ENCODE measurements at places on chromosomes 6 and 20. TPM values are rescaled to one million over a fixed set of nuclear protein-coding genes. Genes with fewer than 3 reads are reported as not detected.

DNA sequence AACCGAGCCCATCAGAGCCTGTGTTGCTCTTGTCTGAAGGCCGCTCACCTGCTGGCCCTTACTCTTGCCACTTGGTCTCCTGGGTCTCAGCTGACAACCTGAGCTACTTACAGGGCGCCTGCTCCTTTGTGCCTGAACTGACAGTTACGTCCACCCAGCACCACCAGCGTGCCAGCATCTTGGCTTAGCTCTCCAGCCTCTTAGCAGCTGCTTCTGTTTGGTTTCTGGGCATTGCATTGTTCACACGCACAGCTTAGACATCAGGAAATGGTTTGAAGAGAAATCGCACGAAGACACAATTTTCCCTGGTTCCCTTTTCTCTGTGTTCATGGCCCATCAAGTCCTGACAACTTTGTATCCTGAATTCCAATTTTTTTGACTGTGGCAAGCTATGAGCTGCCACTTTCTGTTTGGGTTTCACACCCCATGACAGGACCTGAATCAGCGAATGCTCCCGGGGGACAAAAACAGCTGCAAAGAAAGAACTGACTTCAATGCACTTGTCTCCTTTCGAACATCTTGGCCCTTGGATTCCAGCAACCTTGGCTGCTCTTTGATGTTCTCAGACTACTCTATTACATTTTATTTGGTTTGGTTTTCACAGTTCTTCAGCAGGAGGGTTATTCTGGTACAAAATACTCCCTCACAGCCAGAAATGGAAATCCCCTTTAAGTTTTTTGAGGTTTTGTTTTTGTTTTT, 45.2 kb upstream of the LY86 start:
- DNase-seq: no peak

GRCh38 chr6:28839443-28840120, 84.2 kb downstream of the TRIM27 start:
- no peak for DNase-seq

GRCh38 chr6:39520916-39521315, 198.4 kb upstream of the KCNK16 start:
- no peak for DNase-seq

The LAMA2 gene
- total RNA-seq: 3.8 TPM

DNA sequence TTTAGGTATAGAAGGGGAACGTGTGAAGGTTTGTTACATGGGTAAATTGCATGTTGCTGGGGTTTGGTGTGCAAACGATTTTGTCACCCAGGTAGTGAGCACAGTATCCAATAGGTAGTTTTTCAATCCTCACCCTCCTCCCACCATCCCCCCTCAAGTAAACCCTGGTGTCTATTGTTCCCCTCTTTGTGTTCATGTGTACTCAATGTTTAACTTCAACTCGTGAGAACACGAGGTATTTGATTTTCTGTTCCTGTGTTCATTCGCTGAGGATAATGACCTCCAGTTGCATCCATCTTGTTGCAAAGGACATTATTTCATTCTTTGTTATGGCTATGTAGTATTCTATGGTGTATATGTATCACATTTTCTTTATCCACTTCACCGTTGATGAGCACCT, 11.6 kb upstream of the VNN1 start:
- no peak for DNase-seq

GRCh38 chr6:140486450-140487361, 1112.3 kb upstream of the CITED2 start:
- DNase-seq: no peak

DNA sequence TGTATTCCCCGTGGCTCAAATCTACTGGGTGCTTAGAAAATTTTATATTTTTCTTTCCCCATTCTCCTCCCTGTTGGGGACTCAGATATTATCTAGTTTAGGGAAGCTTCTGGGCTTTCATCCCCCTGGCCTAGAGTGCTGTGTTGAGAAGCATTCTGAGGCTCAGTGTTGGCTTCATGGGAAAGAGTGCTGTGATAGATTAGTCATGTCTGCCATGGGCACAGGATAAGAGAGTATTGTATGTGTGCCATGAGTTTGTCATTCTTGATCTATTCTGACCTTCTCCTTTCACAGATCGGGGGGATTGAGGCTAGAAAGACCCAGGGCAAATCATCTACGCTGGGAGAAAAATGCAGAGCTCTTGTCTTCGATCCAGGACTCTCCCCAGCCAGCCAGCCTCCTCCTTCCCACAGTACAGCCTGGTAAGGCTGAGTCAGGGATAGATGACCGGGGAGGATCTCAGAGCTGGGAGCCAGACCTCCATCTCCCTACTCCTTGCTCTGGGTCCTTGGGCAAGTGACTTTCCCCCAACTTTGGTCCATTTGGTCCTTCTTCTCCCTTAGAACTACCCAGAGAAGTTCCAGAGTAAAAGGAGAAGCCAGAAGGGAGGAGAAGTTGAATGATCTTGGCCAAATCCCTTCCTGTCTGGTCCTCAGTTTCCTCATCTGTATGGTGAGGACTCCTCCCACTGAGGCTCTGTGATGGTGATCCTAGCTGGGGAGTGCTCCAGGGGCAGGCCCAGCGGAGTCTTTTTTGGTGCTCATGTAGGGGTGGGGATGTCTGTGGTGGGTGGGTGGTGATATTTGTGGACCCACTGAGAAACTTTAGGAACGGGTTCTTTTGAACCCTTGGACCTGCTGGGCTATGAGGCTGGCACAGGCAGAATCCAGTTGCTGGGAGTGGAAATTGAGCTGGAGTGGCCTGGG, 5.0 kb downstream of the SRC start:
- DNase-seq: no peak
